SW480 (cell line): ENCODE measurements at places on chromosomes 1 and 21.

DNA sequence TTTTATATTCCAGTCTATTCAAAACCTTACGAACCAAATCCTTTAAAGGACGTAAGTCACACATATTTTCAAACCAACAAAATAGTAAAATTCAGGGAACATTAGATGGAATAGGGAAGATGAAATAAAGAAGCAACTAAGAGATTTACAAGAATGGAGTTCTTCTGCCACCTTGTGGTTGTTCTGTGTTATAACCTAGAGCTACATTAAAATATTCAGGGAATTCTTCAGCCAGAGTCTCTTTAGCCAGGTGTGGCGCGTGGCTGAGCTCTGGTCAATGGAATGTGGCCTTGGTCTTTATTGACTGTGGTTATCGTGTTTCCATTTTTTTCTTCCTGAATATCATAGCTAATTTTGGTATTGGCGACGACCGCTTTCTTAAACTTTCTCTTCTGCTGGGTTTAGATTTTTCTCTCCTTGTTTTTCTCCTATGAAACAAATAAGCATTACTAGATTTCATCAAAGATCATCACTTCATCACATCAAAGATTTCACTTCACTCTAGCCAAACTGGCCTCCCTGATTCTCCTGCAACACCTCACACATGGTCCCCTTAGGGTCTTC lies 221.3 kb downstream of the MRPL39 start:
- peak; percentile 89 for DNase-seq

GRCh38 chr1:5949085-5949760 lies 43.0 kb downstream of the NPHP4 start:
- no peak for DNase-seq

GRCh38 chr1:102901996-102902395 lies 206.3 kb downstream of the COL11A1 start:
- no peak for DNase-seq

- peak; percentile 44 for DNase-seq
Observed at GRCh38 chr1:1230656-1231399, 973 bp downstream of the SDF4 start.

- DNase-seq: peak; percentile 21
Observed at GRCh38 chr1:158002631-158003405, 9.4 kb downstream of the KIRREL1 start.

GRCh38 chr1:1419363-1419812 lies 1.7 kb downstream of the ANKRD65 start:
- no peak for DNase-seq

DNA sequence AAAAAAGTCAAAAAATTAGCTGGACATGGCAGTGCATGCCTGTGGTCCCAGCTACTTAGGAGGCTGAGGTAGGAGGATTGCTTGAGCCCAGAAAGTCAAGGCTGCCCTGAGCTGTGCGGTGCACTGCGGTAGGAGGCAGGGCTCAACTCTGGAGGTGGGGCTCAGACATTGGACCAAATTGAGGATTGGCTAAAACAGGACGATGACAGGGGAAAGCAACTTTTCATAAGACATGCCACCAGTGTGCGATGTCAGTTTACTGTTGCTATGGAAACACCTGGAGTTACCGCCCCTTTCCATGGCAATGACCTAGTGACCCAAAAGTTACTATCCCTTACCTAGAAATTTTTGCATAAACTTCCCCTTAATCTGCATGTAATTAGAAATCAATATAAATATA lies 85.3 kb downstream of the DISP3 start:
- no peak for DNase-seq

DNA sequence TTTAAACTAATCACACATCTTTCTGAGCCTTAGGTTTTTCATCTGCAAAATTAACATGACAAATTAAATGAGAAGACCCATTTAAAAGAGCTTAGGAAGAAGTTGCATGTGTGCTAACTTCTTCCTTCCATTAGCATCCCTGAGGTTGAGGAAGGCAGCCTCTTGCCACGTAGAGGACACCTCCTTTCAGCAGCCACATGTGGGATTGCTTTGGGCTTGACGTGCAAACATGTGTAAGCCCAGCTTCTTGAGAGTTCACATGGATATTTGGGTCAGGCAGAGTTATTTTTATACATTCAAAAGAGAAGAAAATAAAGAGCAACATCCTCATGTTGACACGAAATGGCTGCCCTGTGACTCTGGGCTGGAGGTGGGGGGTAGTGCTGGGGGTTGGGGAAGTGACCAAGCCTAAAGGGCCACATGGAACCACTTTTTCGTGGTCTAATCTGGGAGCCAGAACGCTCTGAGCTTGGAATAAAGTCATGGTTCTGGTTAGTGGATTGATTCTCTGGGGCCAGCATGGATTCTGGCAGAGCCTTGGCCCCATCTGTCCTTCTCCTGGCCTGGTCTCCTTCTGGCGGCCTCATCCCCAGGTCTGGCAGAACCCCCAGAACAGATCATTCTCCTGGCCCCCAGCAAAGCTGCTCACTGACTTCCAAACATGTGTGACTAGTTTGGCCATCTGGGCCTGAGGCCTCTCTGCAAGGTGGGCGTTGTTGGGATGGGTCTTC lies 137.1 kb upstream of the USP24 start:
- DNase-seq: no peak

GRCh38 chr1:107835151-107835670 lies 129.8 kb downstream of the VAV3 start:
- no peak for DNase-seq

GRCh38 chr1:85496941-85497582 lies 32.1 kb upstream of the DDAH1 start:
- DNase-seq: no peak

GRCh38 chr1:156003923-156004188 lies 16.9 kb downstream of the SSR2 start:
- no peak for DNase-seq

- no peak for DNase-seq
Observed at GRCh38 chr1:185265314-185265713, 51.7 kb downstream of the IVNS1ABP start.

DNA sequence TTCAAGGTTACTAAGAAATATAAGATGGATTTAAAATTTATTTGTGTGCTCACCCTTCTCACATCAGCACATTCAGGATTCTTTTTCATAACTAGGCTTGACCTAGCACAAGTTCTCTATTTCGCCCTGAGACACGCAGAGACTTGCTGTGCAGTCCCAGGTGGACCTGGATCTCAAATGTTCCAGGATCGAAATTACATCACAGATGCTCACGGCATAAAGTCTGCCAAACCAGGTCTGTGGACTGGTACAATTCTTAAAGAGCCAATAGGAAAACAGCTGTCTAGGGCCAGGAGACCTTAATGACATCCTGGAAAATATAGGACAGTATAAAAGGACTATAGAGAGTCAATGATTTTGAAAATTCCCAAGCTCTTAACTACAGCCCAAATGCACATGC lies 2.2 kb downstream of the PGBD5 start:
- DNase-seq: no peak

DNA sequence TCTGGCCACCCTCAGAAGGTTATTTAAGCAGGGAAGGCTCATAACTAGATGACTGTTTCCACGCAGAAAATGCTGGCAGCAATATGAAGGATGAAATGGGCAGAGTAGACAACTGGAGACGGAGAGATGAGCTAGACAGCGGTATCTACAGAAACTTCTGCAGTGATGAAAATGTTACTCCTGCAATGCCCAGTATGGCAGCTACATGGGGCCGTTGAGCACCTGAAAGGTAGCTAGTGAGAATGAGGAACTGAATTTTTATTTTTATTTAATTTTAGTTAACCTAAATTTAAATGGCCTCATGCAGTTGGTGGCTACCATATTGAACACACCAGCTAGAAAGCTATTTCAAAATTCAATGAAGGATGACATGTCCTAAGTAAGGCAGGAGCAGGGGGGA lies 27.3 kb downstream of the SIPA1L2 start:
- DNase-seq: no peak

DNA sequence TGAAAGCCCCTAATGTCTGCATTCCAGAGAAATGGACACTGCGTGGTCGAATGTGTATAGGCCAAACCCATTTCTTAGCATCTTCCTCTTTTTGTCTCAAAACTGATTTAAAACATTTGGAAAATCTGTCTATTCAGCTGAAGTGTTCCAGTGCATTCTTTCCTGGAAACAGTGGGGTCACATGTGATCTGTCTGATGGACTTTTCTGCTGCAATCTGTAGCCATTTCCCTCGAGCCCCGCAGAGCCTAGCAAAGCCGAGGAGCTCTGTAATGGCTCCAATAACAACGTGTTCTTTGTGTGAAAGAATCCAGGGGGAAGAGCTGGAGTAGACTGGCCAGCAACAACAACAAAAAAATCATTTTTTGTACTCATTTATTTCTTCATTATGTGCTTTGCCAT lies 329.3 kb downstream of the BARHL2 start:
- DNase-seq: no peak

DNA sequence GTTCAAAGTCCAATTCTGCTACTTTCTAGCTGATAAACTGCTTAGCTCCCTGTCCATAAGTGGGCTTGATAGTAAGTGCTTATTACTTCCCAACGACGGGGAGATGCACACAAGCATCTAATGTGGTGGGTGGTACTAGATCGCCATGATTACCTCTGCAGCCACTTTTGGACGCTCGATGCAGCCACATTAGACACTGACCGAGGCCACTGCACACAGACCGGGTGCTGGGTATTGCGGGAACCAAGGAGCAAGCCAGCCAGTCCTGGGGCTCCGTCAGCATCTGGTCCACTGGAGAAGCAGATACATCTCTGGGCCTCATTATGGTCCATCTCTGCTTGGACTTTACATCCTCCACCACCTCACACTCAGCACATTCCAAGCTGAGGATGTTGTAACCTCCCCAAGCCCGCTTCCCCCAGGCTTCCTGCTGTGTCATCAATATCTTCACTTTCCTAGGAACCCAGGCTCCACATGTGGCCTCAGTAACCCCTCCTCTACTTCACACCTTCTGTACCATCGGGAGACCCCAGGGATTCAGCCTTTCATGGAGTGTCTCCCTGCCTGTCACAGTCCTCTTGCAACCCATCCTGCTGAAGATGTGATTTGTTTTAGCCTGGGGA lies 48.2 kb downstream of the RHOU start:
- no peak for DNase-seq
